ENCODE measurements at places on chromosomes 7 and 10.

GRCh38 chr7:55534262-55534915 is 37.9 kb downstream of the VOPP1 start:
- DNase-seq, result peak; percentile 86

DNA sequence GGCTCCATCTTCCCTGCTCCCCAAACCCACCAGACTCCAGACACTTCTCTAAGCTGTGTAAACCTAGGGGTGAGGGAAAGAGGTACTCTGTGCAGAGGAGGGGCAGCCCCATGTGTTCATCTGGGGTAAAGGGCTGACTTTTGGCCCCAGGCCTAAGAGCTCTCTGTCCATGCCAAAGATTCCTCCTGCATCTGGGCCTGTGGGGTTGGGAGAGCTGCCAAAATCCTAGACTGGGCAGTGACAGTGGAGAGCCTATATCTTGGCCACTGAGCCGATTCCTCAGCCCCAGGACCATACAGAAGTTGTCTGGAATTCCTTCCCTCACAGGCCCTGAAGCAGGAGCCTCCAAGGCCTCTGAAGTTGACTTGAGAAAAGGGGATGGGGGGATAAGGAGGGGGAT is 25.3 kb upstream of the LEP start:
- no peak for DNase-seq

DNA sequence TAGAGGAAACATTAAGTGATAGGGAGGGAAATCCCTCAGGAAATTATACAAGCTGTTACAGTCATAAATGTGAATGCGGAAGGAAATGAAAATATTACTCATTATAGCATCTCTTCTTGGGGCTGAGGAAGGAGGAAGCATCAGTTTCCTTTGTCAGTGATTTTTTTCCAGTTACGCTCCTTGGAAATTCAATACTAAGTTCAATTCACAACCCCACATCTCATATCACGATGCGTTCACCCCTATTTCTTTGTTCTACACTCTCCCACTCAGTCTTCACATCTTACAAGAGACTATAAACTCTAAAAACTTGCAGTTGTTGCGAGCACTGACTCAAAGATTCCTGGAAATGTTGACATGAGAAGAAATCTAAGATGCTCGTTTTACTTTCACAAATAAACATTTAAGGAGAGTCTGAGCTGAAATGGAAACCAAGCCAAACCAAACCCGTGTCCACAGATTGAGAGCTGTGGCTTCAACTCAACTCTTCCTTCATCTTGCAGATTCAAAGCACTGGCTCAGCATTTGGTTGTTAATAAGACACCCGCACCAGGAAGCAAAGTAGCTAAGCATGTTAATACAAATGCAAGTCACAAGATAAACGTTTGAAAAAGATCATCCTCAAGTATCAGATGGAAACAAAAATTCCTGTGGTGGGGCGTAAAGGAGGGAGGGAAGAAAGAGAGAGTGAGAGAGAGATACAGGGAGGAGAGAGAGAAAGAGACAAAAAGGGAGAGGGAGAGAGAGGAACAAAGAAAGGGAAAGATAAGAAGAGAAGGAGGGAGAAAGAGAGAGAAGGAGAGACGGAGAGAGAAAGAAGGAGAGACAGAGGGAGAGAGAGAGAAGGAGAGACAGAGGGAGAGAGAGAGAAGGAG is 150.0 kb upstream of the RSU1 start:
- no peak for DNase-seq

DNA sequence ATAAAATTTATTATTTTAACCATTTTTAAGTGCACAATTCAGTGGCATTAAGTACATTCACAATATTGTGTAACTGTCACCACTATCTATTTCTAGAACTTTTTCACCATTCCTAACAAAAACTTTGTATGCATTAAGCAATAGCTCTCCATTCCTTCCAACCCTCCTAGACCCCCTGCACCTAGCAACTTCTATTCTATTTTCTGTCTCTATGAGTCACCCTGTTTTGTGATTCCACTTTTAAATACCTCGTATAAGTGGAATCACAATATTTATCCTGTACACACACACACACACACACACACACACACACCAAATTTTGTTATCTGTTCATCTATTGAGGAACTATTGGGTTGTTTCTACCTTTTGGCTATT is 89.2 kb downstream of the ARID5B start:
- no peak for DNase-seq

DNA sequence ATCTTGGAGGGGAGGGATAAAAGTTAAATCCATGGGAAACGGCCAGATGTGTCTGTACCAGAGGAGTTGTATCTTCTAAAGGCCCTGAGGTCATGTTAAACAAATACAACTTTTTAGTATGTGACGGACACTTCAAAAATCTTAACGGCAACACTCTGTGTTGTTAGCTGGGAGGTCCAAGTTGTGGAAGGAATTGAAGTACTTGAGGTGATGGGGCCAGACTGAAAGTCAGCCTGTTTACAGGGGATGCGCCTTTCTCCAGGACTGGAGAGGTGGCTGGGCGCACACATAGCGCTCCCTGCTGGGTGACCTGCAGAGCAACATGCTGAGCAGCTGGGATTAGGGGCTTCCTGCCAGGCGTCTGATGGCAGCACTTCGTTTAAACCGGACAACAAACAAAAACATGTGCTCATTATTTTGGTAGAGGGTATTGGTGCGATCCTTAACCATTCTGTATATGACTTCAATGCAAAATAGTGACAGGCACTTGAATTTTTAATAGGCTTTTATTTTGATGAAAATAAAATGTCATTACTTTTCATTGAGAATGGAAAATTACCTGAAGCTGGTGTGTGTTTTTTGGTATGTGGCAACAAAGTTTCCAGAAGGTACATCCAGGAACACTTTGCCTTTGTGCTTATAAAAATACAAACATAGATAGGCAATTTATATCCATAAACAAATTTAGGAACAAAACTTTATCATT is 198.2 kb downstream of the MLLT10 start:
- DNase-seq, result peak; percentile 69

DNA sequence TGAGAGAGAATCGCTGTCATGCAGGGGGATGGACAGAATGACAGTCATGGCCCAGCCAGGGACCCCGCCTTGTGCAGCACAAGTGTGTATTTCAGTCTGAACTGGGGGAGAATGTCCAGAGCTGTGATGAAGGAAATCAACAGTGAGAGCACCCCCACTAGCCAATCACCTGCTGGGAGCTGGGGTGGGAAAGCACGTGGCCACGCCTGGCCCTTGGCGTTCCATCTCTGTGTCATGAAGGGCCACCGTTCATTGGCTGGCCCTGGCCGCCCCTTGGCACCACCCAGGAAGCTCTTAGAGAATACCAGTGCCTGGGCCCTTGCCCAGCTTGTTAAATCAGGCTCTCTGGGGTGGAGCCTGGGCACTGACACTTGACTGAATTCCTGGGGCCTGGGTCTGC is 22.8 kb downstream of the GRID1 start:
- no peak for DNase-seq

DNA sequence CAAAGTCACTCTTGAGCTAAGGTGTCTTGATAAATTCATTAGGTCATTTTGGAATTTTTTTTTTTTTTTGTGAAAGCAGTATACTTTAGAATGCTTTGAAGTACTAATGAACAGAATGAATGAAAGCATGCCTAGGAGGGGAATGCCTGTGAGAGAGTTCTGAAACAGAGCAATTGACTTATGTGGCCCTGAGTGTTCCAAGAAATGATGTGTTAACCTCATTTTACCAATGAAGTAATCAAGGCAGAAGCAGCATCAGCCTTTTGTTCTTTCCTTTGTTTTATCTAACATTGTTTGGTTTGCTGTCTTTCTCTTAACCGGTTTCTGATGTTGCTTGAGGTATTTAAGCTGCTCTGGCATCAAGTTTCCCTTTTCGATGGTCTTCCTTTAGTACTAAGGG is 154.6 kb upstream of the HGF start:
- DNase-seq, result peak; percentile 31

DNA sequence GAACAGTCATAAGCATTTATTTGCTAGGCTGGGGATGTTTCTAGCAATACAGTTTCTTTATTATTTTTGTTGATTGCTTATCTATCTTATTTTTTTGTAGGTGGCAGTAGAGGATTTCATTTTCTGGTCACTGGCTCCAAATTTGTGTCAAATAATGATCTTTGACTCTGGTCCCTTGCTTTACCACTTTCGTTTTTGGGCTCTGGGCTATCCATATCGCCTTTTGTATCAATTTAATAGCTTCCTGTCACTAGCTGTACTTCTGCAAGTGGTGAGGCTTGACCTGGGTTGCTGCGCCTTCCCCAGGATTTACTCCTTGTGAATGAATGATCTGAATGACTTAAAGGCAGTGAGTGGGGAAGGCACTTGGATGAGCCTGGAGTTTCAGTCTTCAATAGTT is 48.4 kb downstream of the MDFIC start:
- no peak for DNase-seq

- DNase-seq, result no peak
Measured at GRCh38 chr7:40199076-40199802, 64.4 kb downstream of the SUGCT start.

GRCh38 chr10:29648114-29648982 is 13.6 kb upstream of the SVIL start:
- no peak for DNase-seq

- DNase-seq, result no peak
Measured at GRCh38 chr7:150412016-150412415, 32.9 kb downstream of the ZNF775 start.

DNA sequence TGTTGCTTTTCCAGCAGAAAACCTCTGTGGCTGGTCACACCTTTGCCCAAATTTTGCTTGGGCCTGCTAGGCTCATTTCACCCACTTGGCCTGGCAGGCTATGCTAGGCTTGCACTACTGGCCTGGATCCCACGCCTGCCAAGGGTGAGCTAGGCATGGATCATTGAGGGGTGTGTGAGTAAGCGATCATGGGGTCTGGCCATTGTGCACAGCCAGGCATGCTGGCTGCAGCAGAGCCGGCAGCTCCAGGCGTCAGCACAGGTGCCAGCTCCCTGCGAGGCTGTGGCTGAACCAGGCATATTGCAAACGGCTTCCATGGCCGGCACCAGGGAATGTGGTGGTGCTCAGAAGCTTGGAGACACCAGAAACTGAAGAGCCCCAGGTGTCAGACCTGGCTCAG is 19.2 kb downstream of the CFAP70 start:
- no peak for DNase-seq

- DNase-seq, result no peak
Measured at GRCh38 chr7:142569851-142570250, 179.4 kb upstream of the PRSS1 start.

- no peak for DNase-seq
Measured at GRCh38 chr10:122124808-122125207, 135.8 kb downstream of the TACC2 start.

- no peak for DNase-seq
Measured at GRCh38 chr7:81949306-81949705, 179.5 kb upstream of the HGF start.

- DNase-seq, result no peak
Measured at GRCh38 chr10:125129076-125129458, 31.3 kb downstream of the CTBP2 start.

DNA sequence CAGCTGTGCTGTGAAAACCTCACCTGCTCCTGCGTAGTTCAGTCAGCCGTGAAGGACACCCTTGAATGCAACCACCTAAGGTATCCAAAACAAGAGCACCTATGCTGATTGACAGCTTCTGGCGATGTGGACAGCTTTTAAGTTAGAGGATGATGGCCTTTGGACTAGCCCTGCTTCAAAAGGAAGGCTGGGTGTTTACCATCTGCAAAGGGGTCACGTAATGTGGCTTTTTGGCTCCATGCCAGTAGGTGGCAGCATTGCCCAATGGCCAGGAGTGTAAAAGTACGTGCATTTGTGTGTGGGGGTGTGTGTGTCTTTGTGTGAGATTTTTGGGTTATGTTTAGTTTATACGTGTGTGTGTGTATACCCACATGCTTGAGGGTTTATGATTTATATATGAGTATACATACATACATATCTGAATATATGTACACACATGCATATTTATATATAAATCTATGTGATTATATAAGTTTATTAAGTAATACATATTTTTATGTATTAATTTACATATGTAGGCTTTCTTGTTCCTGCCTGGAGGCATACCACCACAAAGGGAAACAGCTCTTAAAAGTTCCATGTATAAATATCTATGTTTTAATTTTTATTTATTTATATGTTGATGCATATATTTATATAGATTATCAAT is 236.3 kb upstream of the ANKRD30A start:
- peak; percentile 23 for DNase-seq

- DNase-seq, result no peak
Measured at GRCh38 chr7:155597753-155598140, 46.7 kb upstream of the RBM33 start.

DNA sequence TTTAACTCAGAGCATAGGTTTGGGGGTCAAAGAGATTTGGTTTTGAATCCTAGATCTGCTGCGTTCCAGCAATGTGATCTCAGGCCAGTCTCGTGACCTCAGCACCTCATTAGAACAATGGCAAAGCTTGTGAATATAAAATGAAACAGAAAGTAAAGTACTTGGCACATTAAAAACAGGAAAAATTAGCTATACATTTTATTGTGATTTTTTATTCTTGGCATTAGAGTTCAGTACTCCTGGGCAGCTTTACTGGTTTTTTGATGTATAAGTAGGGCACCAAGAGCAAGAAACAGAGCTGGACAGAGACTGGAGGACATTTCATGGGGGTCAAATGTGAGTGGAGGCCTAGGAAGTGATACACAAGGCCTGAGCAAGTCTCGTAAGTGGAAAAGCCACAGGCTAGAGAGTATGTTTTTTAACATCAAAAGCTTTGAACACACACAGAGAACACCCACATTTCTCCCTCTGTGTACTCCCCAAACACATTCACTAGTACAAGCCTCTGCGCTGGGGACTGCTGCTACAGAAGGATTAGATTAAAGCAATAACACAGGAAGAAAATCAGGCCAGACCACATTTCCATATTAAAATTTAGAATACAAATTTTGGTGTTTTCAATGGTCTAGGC is 157.2 kb upstream of the SLC25A13 start:
- no peak for DNase-seq

DNA sequence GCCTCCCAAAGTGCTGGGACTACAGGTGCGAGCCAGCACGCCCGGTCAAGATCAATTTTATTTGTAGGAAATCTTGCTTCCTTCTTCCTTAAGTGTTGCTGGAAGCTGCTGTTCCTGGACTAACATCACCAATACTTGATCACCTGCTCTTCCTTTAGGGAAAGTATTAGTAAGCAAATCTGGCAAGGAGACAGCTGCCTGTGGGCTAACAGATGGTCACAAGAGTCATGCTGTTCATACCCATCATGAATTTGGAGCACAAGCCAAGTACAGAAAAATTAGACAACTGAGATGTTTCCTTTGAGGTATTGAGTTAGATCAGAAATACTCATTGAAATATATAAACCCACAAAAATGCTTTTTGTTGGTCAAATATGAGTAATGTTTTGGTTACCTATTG is 27.9 kb downstream of the BAIAP2L1 start:
- no peak for DNase-seq

GRCh38 chr7:80873140-80873539 is 45.7 kb downstream of the SEMA3C start:
- DNase-seq, result no peak
